ENCODE measurements at places on chromosomes 4 and X.

GRCh38 chr4:94523617-94524016 lies 71.9 kb downstream of the PDLIM5 start:
- no peak for DNase-seq

DNA sequence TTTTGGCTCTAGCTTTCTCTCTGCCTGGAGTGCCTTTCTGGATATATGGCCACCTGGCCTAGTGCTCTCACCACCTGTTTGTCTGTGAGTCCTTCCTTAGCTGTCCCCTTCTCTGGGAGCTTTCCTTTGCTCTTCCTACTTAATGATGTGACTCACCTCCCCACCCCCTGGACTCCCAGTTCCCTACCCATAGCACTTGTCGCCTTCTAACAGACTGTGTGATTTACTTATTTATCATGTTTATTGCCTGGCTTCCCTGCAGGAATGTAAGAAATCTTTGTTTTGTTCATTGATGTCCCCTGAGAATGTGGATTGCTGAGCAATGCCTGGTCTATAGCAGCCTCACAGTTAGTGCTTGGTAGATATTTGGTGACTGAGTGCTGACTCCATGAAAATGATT lies 18.9 kb downstream of the ADD1 start:
- DNase-seq: no peak

DNA sequence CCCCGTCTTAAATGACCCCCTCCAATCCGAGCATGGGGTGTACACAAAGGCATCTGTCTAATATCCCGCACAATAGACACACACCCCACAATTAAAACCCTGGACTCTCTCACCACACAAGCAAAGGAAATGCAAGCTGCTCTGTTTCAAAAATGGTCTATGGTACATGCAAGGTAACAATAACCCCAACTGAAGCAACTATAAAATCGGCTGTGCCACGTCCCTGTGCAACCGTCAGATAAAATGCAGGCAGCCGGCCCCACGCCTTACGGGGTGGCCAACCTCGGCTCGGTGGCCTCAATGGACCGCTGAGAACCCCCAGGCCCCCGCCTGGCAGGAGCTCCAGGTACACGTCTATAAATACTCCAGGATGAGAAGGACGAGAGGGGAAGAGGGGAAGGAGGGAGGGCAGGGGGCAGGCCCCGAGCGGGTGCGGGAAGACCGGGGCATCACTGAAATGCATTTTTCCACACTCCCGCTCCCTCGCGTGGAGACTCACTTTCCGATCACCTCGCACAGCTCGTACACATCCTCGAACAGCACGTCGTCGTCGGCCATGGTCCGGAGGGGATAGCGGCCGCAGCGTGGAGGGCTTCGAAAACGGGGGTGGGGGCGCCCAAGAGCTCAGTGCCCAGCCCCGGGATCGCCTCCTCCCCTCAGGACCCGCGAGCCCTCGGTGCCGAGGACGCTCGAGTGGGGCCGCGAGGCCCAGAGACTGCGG lies 763 bp downstream of the CASK start:
- no peak for DNase-seq

GRCh38 chr4:72031868-72032608 lies at the start of gene NPFFR2:
TSS of gene NPFFR2 (plus strand) at chr4:72032000. CDS start at chr4:72128592, 96,592 bp downstream.
- DNase-seq: no peak

DNA sequence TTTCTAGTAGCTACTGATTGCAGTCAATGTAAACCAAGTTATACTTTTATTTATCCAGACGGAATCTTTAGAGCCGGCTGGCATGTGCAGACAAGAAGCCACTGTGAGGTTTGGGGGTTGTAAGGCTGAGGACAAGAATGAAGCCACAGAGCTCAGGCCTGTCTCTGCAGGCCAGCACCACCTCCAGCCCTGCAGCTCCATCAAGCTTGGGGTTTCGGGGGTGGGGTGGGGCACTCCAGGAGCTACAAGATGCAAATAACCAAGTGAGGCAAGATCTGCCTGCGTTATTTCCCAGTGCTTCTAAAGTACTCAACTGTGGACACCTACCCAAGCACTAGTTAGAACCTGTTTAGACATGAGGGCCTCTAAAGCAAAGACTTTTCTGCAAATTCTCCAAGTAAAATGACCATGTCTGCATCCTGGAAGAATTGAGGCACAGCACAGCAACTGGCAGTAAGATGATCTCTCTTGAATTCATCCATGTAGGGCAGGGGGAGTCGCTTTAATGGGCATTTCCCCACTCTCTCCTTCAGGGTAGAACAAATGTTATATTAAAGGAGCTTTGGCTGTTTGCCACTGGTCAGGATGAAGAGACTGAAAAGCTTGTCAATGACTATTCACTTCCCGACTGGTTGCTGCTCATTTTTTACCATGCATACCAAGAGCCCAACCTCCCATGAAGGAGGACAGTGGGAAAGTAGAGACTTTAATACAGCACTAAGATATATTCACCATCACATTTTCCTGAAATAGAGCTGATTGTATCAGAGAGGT lies 222.5 kb downstream of the MGST2 start:
- no peak for DNase-seq

GRCh38 chr4:176526704-176527103 lies 206.9 kb downstream of the SPCS3 start:
- DNase-seq: no peak

GRCh38 chr4:11111876-11112275 lies 316.8 kb downstream of the HS3ST1 start:
- no peak for DNase-seq

- no peak for DNase-seq
Measured at GRCh38 chr4:176137631-176138030, 57.8 kb downstream of the SPATA4 start.
